ENCODE measurements at places on chromosomes 13 and 19.

DNA sequence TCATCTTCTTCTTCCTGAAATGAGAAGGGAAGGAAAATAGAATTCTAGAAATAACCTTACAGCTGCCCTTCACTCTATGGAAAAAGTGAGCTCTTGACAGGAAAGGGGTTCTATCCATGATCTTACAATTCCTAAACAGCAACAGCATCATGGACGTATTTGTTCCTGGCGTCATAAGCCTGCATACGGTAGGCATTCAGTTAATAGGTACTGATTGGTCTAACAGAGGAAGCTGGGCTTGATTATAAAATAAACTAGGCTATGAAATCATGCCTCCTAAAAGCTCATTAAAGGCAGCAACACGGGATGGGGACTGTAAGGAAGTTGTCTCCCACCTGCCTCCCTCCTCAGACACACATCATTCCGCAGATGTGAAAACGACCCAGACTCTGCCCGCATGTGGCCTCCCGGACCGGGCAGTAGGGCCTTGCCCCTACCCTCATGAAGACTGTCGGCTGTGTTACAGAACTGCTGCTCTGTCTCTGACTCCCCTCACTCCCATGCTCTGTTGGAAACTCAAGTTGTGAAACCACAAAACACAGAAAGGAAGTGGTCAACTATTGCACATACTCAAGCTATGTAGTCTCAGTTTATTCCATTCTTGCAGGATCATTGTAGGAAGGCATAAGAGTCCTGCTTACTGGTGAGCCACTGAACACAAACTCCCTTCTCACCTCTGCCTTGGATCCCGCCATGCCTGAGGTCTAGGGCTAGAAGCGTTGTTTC is 129.8 kb downstream of the DLEU7 start:
- no peak for DNase-seq

DNA sequence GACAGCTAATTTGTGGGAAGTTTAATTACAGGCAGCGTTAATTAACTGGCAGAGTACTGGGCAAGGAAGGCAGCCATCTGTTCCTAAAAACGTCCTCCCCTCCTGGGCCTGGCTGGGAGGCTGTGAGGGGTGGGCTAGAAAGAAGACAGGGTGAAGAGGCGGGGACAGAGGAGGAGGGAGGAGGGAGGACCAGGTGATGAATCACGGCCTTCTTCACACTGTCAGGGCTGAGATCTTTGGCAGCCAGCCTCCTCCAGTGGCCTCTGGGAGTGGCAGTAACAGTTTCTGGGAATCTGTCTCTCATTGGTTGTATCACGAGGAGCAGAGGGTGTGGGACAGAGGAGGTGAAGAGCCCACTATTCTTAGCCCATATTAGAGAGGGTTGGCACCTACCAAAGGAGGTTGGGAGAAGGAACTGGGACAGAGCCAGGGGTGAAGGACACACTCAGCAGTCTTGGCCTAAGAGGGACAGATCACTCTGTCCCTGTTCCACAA is 9.6 kb upstream of the ZNRF4 start:
- DNase-seq: no peak

DNA sequence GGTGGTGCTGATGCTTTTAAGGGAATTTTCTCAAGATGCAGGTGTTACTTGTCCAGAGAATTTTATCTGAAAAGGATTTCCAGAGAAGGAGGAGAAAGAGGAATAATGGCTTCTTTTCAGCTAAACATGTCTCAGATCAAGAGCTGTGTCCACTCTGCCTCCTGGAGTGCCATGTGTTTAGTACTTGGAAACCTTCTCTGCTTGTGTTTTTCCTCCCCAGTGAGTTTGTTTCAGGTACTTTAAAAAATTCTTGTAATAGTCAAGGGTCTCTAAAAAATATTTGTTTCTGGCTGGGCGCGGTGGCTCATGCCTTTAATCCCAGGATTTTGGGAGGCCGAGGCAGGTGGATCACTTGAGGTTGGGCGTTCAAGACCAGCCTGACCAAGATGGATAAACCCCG is 22.7 kb downstream of the ZNF431 start:
- no peak for DNase-seq

DNA sequence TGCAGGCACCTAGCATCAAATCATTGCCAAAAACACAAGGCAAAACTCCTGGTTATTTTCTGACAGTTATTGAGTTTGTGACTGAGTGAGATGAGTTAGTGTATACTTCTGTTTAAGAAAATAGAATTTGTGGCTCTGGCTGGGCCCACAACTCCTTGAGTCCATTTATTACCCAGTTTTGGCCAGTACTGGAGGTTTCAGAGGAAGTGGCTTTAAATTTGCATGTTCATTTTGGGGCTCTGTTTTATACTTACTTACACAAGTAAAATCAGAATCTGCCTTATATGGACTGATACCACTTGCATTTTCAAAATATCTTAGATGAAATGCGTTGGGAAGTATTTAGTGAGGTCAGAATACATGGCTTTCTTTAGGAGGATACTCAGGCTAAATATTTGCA is 29.0 kb downstream of the TNFSF11 start:
- DNase-seq: no peak

- DNase-seq: peak; percentile 16
These were observed 289.6 kb downstream of the TEX29 start for GRCh38 chr13:111610081-111610480.

DNA sequence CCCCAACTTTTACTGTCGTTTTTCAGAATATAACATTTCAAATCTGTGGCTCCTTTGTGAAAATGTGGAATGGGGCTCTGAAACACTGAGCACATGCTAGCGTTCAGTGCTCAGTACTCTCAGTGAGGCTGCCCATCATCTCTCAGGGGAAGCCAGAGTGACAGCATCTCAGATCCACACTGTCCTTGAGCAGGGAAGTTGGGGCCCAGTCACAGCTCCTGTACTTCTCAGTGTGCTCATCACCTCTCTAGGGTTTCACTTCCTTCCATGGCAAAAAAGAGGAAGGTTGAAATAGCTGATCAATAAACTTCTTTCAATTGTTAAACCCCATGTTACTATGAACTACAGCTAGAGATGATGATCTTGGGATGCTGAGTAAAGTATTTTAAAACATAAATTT is 565.9 kb upstream of the SPRY2 start:
- DNase-seq: no peak

GRCh38 chr13:99320693-99321481 is 13.7 kb upstream of the GPR183 start:
- DNase-seq: peak; percentile 94

- no peak for DNase-seq
These were observed 3.8 kb upstream of the ZNF414 start for GRCh38 chr19:8517551-8518442.

GRCh38 chr13:40470660-40471059 is 195.8 kb downstream of the FOXO1 start:
- no peak for DNase-seq
